ENCODE measurements at places on chromosomes 2 and 18. TPM values are rescaled to one million over a fixed set of nuclear protein-coding genes. Genes with fewer than 3 reads are reported as not detected.

TUBA3E gene
- total RNA-seq: not detected

TEX44 gene
- not detected for total RNA-seq

FAP gene
- total RNA-seq: 12.9 TPM

TMEM198 gene
- not detected for total RNA-seq

IL37 gene
- total RNA-seq: not detected

ZFAND2B gene
- total RNA-seq: 30.4 TPM

KRTCAP3 gene
- not detected for total RNA-seq

GALNT5 gene
- under 0.01 TPM for total RNA-seq

DES gene
- not detected for total RNA-seq

ANKRD53 gene
- total RNA-seq: 0.73 TPM

PSMA8 gene
- total RNA-seq: not detected

RAB10 gene
- total RNA-seq: 93.3 TPM

AQP12A gene
- not detected for total RNA-seq

PSMG2 gene
- total RNA-seq: 98.3 TPM

GBX2 gene
- total RNA-seq: 8.1 TPM

VPS4B gene
- 30.3 TPM for total RNA-seq

ARHGAP15 gene
- not detected for total RNA-seq

CTAGE1 gene
- not detected for total RNA-seq

SLC23A3 gene
- total RNA-seq: 0.60 TPM

GREB1L gene
- 3.1 TPM for total RNA-seq

TDRD15 gene
- not detected for total RNA-seq

ANTXR1 gene
- total RNA-seq: 1.5 TPM

RNF125 gene
- total RNA-seq: 3.5 TPM

IL18RAP gene
- not detected for total RNA-seq

CCL20 gene
- 6.5 TPM for total RNA-seq

IL36RN gene
- not detected for total RNA-seq

CDH2 gene
- 16.9 TPM for total RNA-seq

CKAP2L gene
- total RNA-seq: 21.0 TPM

IL36G gene
- not detected for total RNA-seq

CTIF gene
- 28.3 TPM for total RNA-seq

ANO7 gene
- total RNA-seq: 1.1 TPM

SERPINB2 gene
- total RNA-seq: 5.7 TPM

STK36 gene
- total RNA-seq: 8.3 TPM

INHA gene
- total RNA-seq: not detected

LIMS1 gene
- total RNA-seq: 89.7 TPM

LBX2 gene
- 4.3 TPM for total RNA-seq

ANKRD30B gene
- not detected for total RNA-seq

LINC00305 gene
- not detected for total RNA-seq

GPR45 gene
- total RNA-seq: not detected

LAMA1 gene
- total RNA-seq: 0.25 TPM

ERFE gene
- total RNA-seq: 1.3 TPM

TRIP12 gene
- total RNA-seq: 97.5 TPM

TNFAIP6 gene
- not detected for total RNA-seq

G6PC2 gene
- total RNA-seq: not detected

PGAP1 gene
- 2.0 TPM for total RNA-seq

GDF7 gene
- total RNA-seq: 0.10 TPM
